Foreskin keratinocyte (primary cell): ENCODE measurements at places on chromosomes 4 and X. TPM values are rescaled to one million over a fixed set of nuclear protein-coding genes. Genes with fewer than 3 reads are reported as not detected.

The RASSF6 gene
- total RNA-seq, result 1.2 and 1.3 TPM in 2 replicates

The FRMD7 gene
- not detected in 2 replicates for total RNA-seq

The ATG4A gene
- 11.5 and 11.8 TPM in 2 replicates for total RNA-seq

The PABPC1L2A gene
- not detected in 2 replicates for total RNA-seq

The GASK1B gene
- total RNA-seq, result 0.99 and 1.5 TPM in 2 replicates

The S100G gene
- total RNA-seq, result not detected in 2 replicates

The COQ2 gene
- total RNA-seq, result 25.6 and 28.2 TPM in 2 replicates

The EGF gene
- 0.60 and 1.1 TPM in 2 replicates for total RNA-seq

The FIP1L1 gene
- total RNA-seq, result 65.6 and 68.8 TPM in 2 replicates

The NEIL3 gene
- 10.1 and 14.2 TPM in 2 replicates for total RNA-seq

The KDM6A gene
- total RNA-seq, result 31.2 and 32.3 TPM in 2 replicates

The MEPE gene
- not detected in 2 replicates for total RNA-seq
